ENCODE measurements at places on chromosomes 7 and 10.

- DNase-seq, result no peak
Observed at GRCh38 chr10:101303087-101303703, 50.8 kb upstream of the BTRC start.

DNA sequence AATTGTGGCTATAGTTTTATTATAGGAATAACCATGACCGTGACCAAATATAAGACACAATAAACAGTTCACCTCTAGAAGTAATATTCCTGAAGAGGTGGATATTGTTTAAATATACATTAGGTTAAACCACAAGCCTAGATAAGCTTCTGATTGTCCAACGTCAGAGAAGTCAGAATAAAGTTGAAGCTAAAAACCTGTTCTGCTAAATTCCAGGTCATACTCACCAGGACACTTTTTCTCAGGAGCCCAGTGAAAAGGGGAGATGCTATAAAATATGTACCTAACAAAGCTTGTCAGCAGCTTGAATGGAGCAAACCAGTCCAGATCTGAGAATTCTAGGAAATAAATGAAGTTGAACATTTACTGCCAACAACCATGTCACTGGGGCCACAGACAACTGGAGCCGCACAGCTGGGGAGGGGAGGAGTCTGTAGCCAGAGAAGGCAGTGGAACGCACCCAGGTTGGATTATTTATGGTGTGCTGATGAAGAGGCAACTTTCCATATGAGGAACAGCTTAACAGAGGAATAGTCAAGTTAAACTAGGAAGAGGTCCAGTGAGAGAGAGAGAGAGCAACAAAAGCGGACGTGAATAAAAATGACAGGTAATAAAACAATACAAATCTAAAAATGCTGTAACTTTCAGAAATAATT lies 191.1 kb downstream of the ZNF438 start:
- DNase-seq, result no peak

DNA sequence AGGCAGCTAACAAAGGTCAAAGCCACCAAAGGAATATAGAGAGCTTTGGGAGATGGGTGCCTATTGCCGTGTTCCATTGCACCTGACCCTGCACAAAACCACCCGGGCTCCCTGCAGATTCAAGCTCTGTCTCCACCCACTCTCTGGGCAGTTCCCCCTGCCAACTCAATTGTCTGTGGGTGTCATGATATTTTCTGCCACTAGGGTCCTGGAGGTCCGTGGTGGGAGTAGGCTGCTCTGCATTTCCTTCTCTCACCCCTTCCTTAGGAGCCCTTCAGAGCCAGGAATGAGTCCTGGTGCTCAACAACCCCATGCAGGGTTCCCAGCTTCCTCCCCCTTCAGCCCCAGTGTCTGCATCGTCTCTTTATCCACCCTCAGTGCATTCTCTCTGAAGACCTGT lies 34.1 kb downstream of the PNLIPRP2 start:
- no peak for DNase-seq

GRCh38 chr7:140691376-140692045 lies 5.0 kb upstream of the NDUFB2 start:
- no peak for DNase-seq

GRCh38 chr10:53023411-53023810 lies 250.8 kb upstream of the MBL2 start:
- no peak for DNase-seq

DNA sequence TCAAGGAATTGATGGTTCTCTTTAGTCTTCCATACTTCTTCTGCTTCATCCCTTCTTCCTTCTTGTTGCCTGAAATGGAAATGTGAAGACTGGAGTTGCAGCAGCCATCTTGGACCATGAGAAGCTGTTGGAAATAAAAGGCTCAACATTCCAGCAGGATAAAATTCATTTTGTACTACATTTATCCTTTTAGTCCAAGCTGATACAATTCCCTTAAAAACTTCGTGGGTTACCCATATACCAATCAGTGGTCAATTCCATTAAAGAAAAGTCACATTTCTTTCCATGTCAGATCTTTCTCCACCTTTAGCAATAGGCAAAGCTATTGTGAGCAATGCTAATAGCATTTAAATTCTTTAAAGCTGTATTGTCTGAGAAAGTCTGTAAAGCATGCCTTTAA lies 141.3 kb upstream of the LYZL2 start:
- no peak for DNase-seq

DNA sequence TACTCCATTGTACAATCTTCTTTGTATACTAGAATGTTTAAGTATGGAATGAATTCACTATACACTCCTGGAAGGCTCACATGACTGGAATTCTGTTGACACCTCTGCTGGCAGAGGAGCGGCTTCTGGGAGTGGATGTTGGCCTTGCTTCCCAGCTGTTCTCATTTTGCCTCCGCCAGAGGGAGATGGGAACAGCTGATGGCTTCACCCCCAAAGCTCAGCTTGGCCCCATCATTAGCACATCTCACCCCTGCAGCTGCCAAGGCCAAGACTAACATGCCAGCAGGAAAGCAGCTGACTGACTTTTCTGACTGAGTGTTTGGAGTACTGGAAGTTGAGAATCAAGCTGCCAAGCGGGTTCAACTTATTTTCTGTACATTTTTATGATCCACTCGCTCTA lies 15.1 kb downstream of the ADAM12 start:
- DNase-seq, result no peak

- DNase-seq, result no peak
Observed at GRCh38 chr10:92923416-92923815, 75.1 kb downstream of the EXOC6 start.

GRCh38 chr10:125466685-125467084 lies 216.3 kb downstream of the TEX36 start:
- no peak for DNase-seq

- DNase-seq, result no peak
Observed at GRCh38 chr10:77550378-77550777, 87.2 kb downstream of the KCNMA1 start.

DNA sequence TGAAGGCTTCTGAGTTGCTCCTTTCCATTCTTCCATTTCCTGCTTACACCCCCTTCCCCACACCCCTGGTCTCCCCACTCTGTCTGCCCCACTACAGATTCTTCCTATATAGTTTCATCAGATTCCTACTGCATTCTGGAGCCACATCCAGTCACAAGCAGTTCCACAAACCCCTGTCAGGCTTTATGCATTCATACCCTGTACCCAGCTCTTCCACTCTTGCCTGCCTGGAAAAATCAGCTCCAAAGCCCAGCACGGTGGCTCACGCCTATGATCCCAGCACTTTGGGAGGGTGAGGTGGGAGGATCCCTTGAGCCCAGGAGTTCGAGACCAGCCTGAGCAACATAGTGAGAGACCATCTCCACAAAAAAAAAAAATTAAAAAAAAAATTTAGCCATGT lies 60.4 kb downstream of the C10orf67 start:
- no peak for DNase-seq

DNA sequence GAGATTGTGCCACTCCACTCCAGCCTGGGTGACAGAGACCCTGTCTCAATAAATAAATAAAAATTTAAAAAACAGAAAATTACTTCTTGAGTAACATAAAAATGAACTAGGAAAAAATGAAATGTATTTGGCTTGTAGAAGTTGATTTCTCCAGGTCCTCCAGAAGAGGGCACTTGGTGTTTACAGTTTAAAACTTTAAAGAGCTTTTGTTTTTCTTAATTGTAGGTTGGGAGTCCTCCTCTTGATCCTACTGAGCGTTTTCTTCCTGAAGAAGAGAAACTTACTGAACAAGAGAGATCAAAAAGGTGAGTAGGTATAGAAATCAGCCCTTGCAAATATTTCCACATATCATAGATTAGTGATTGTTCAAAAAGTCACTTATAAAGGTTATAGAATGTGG lies 16.2 kb downstream of the KIFBP start:
- DNase-seq, result no peak

GRCh38 chr10:48282829-48283228 lies 8.3 kb upstream of the FRMPD2 start:
- DNase-seq, result no peak

- no peak for DNase-seq
Observed at GRCh38 chr10:24254180-24254579, 45.2 kb downstream of the KIAA1217 start.

DNA sequence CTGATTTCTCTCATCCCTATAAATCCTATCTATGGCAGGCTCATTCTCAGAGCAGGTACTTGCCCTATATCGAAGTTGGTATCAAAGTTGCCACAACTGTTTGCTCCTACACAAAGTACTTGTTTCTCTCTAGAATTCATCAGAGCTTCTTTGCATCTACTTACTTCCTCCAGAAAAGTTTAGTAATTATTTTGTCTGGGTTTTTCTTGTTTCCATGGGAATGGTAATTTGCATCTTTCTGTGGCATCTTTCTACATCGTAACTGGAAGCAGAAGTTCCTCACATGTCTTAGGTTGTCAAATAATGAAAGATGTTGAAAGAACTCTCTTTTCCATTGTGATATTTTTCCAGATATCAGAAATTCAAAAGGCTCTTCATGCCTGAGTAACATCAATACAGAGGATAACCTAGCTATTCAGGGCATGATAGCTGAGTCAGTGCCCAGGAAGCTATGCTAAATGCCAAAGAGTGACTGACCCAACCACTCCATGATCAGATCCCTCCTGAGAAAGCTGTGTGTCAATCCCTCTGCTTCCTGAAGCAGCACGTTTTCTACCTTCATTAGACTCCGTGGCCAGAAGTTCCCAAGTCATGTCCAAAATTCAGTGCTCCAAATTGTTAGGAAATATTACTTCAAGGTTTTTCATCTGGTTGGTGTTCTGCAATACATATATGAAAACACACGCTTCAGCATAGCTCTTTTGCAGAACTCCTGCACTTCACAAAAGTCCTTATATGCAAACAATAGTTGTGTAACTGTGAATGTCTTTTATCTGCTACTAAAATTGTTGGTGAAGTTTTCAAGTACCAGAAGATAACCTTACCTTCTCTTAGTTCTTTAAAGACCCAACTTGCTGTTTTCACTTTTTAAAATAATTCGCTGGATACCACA lies 216.5 kb downstream of the VTI1A start:
- no peak for DNase-seq

DNA sequence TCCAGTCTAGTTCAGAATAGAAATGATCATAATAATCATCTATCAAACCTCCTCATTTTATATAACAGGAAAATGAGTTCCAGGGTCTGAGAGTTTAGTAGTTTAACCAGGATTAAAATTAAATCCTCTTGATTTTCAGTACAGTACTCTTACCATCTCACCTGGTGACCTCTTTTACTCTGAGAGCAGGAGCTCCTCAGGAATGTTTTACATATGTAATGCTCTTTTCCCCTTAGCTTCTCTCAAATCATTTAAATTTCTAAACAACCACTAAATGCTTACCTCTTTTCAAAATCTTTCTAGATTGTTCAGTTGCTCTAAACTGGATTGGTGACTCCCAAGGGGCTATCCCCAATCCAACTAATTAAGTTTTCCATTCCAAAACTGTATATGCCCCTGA lies 10.2 kb upstream of the PPP3CB start:
- no peak for DNase-seq

DNA sequence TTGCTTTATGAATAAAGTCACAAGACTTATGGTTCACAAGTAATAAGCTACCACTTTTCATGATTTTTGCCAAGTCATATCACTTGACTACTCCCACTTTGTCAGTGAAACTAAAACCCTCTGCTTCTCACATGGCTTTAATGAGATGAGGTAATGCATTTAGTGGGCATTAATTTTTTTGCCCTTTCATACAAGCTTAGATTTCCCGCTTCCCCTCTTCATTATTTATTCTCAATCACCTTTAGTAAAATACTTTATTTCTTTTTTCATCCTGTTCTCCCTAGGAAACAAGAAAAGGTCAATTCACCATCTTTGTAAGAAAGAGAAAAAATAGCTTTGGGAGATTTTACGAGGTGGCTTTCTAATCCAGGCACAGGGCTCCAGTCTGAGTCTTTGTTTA lies 109.6 kb upstream of the STARD3NL start:
- DNase-seq, result no peak

DNA sequence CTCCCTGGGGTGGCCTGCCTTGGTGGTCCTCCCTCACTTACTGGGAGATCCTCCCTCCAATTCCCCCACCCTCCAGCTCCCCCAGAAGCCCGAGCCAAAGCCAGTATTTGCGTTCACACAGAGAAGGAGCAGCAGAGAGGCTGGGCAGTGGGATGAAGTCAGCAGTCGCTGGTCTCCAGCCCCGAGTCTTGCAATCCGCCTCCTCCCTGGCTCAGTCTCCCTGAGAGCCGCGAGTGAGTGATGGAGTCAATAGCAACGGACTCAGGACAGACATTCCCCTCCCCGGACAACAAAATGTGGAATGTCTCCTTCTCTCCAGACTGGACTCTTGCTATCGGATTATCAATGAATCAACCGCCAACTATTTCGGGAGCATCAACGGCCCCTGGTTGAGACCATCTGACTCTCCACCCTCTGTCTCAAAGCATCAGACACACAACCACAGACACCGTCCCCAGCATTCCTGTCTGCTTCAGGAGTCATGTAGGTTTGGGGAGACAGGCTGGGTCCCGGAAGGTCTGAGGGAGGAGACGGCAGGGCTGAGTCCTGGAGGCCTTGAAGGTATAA lies 178.4 kb downstream of the SH3PXD2A start:
- no peak for DNase-seq
